ENCODE measurements at places on chromosomes 7 and 10. TPM values are rescaled to one million over a fixed set of nuclear protein-coding genes. Genes with fewer than 3 reads are reported as not detected.

- DNase-seq = peak; percentile 72
Observed at GRCh38 chr7:84092207-84092606, 102.4 kb downstream of the SEMA3A start.

DNA sequence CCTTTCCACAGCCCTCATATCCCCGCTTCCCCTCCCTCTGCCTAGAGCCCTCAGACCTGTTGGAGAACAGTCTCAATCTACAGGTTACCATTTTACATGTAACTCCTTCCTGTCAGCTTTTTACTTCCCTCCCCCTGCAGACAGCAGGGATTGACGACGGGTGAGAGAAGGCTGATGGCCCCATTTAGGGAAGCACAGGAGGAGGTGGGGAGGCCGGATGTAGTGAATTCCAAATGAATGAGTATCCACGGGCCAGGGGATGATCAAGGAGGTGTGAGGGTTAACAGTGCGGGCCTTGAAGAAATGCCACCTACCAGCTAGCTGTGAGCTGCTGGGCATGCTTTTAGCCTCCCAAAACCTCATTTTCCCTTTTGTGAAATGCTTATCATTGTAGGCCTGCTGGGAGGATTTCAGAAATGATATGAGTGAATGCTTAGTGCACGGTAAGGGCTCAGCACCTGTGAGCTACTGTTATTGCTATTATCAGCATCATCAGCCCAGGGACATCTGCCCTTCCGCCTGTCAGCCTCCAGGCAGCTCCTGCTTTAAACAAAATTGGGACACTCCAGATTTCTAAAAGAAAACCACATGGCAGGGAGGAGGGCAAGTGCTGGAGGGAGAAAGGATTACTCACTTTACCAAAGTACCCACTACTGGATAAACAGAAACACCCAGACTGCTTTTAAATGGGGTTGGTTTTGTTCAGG lies 6.5 kb upstream of the NANOS1 start:
- no peak for DNase-seq

Gene PPP1R17
- total RNA-seq = not detected

GRCh38 chr7:46490406-46490805 lies 569.3 kb upstream of the IGFBP3 start:
- no peak for DNase-seq

DNA sequence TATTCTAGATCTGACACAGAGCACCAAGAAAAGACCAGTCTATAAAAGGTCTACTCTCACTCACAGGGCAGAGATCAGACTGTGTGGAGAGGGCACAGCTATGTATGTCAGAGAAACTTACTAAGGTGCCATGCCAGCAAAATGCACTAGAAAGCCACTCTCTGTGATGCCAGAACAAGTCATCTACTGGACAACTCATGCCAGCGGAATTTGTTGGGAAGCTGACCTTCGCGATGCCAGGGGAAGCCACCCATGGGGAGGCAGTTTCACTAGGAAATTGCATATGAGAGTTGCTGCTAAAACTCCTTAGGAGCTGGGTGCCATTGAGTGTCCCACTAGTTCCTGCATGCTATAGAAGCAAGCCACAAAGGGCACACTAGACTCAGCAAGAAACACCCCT lies 58.5 kb downstream of the MICU1 start:
- no peak for DNase-seq

Gene SLC13A1
- not detected for total RNA-seq

Gene ASB15
- not detected for total RNA-seq

Gene ANKRD2
- total RNA-seq = not detected

DNA sequence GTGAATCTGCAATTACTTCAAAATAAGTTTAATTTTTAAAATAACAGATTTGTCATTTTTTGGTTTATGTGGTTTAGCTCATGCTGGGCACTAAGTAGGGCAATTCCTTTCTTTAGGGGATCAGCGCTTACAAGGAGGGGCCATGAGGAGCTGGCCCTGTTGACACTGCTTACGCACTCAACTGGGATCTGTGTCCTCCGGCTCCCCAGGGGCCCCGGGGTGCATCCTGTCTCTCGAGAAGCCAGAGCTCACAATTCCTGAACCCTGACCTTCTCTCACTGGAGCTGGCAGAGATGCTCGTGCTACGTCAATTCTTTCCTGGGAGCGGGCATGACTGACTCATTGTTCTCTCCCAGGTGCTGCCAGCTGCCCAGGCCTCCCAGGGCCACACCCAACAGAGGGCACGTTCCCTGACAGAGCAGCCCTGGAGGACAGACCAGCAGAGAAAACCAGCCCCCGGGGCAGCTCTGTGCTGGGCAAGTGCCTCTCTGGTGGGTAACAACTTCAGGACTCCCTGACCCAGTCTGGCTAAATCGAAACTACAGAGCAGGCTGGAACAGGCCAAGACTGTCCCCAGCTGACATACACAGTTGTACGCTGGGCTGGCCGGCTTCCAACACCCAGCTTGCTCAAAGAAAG lies 36.8 kb downstream of the CTBP2 start:
- no peak for DNase-seq

Gene SND1
- 121 TPM for total RNA-seq

Gene HYAL4
- total RNA-seq = not detected

GRCh38 chr10:119090968-119091367 lies 10.4 kb upstream of the EIF3A start:
- DNase-seq = peak; percentile 55

- DNase-seq = no peak
Observed at GRCh38 chr10:78966182-78966787, 102.5 kb upstream of the ZMIZ1 start.

DNA sequence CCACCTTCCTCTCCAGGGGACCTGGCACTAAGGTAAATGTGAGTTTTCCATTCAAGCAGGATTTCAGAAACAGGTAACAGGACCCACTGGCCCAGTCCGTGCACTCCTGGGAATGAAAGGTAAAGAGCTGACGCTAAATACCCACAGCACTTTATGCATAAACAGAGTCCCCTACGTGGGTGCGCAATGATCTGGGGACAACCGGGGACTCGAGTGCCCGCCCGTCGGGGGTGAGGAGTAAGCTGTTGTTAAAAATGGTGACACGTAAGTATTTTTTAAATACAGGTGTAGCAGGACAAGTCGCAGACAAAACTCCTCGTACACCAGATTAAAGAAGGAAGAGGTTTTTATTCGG lies 47.2 kb upstream of the PPP2R2D start:
- no peak for DNase-seq

- no peak for DNase-seq
Observed at GRCh38 chr10:111083222-111084095, 6.6 kb downstream of the ADRA2A start.

Gene RSU1
- 69.2 TPM for total RNA-seq

- DNase-seq = no peak
Observed at GRCh38 chr7:25985196-25985595, 166.8 kb upstream of the NFE2L3 start.

- DNase-seq = no peak
Observed at GRCh38 chr10:2963889-2964631, 103.3 kb upstream of the PFKP start.

DNA sequence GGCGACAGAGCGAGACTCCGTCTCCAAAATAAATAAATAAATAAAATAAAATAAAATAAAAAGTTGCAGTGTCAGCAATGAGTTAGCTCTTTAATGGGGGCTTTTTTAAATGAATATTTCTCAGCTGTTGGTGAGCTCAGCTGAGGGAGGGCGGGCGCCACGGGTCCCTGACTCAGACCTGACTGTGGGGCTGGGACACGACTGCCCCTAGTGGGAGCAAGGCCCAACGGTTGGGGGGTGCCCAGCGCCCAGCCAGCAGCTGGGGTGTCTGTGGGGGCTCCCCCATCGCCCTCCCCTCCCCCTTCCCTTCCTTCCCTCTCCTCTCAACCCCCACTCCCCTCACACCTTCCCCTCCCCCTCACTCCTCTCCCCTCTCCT lies 46.6 kb downstream of the PWWP2B start:
- DNase-seq = peak; percentile 56

DNA sequence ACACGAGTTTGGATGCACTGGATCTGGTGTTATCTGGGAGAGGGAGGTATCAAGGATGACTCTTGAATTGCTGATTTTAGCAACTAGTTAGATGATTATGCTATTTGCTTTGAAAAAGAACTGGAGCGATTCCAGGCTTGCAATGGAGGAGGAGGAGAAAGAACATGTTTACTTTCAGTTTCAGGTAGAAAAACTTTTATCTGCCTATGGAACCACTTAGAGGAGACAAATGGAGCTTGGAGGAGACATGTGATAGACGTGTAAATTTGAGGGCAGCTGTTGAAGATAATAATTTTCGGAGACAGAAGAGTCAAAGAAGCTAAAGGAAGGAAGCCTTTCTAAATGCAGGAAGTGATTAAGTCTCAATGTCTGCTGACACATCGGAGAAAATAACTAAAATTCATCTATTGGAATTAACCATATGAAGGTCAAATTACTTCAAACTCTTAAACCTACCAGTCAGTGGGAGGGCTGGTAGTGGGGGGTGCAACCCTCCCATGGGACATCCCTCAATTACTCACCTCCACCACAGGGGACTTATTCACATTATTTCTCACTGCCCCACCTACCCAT lies 56.4 kb upstream of the GNAI1 start:
- peak; percentile 4 for DNase-seq

Gene SLC18A3
- total RNA-seq = not detected

Gene PIP4K2A
- total RNA-seq = 156 TPM

DNA sequence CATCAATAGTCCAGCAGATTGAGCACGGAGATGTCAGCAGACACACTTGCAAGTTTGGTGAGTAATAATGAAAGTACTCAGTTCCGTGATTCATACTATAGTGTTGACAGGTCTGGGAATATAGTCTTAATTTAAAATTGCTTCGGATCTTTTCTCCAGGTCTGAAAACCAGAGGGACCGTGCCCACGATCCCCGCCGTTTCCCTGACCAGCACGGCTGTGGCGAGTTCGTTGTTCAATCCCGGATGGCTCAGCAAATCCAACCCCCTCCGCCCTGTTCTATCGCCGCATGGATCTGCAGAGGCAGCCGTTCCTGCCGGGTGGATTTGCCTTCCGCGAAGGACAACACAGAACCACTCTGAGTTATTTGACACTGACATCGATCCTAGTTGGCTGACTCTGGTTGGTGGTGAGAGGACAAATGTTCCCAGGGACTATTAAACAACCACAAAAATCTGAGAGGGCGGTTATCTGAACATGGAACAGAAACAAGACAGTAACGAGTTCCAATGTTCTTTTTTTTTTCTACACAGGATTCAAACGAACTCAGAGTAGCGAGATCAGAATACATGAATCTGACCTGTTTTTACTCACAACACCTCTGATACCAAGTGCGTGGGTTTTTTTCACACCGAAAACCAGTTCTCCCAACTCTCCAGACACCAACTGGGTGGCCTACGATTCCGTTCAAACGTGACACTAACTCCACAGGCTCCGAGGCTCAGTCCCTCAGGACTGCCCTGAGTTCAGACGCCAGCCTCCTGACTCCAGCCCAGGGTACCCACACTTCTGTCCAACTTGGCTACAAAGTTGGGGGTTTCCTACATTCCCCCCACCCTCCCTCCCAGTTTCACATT lies 52.7 kb downstream of the RBM17 start:
- DNase-seq = peak; percentile 78

Gene SLC26A3
- total RNA-seq = not detected

DNA sequence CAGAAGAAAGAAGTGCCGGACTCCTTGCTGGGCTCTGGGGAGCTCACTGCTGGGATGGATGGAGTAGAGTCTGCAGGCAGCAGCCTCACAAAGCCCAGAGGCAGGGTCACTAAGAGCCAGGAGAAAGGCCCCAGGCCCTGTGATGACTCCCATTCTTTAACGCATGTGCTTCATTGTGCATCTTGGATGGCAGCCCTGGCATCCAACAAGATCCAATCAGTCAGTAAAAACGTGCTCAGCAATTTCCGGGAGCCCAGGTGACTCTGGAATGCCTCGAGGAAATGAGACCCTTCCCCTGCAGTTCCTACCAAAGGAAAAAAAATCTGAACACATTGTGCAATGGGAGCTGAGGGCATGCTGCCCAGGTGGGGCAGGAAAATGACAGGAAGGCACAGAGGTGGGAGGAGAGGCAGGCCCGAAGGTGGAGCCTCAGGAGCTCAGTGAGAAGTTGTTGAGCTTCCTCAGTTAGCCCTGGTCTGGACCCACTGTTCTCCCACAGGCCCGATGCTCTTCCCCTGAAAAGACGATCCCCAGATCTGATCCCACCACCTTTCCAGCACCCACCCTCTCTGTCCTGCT lies 60.7 kb upstream of the TMEM72 start:
- DNase-seq = no peak

DNA sequence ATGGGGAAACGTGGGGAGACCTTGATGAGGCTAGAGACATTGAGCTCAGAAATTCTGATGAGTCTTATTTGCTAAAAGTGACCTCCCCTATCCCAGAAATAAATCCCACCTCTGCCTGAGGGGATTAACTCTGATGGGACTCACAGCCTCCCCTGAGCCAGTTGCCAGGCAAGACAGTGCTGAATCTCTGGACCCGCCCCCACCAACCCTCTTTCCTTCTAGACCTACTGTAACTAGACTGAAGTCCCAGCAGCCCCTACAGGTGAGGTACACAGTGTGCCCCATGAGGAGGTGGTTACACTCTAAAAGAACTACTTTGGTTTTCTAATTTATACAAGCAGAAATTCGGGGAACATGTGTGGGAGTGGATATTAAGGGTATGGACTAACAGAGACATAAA lies 42.9 kb downstream of the PTPRE start:
- no peak for DNase-seq

- DNase-seq = no peak
Observed at GRCh38 chr7:2774280-2774679, 69.8 kb downstream of the GNA12 start.

DNA sequence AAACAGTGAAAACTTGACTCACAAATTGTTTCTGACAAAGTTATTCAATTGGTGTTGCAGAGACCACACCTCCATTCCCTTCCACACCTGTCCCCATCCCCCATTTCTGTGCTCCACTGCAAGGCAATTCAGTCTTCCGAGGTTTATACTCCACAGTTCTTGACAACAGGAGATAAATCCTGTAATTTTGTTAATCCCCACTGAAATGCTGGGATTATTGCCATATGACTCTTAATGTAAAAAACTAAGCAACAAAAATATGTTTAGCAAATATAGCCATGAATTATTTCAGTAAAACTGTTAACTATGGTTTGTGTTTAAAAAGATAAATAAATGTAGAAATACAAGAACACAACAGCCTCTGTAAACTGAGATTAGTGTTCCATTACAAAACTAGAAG lies 170.1 kb upstream of the SEMA3D start:
- no peak for DNase-seq

All from CD4-positive, CD25-positive, alpha-beta regulatory T cell (primary cell).